Naive thymus-derived CD4-positive, alpha-beta T cell (primary cell): ENCODE measurements at places on chromosomes 7 and 10.

DNA sequence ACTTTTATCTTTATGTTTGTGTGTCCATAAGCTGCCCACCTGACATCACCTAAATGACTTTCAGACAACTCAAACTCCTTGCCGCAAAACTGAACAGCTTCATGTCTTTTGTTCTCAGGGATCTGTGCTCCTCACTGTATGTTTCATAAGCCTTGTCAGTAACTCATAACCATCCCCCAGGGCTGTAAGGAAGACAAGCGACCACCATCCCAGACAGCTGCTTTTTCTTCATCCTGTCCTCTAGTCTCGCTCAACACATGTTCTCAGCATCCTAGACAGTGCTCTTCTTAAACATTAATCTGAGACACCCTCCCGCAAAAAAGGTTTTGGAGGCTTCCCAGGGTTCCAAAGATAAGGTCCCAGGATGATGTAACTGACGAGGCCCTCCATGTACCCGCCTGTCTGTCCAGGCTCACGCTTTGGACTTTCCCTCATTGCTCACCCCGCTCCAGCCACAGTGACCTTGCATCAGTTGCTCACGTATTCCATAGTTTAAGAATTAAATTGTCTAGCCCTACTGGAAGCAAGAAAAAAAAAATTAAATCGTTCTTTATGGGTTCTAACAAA lies 69.8 kb downstream of the MAP3K8 start:
- no peak for DNase-seq

DNA sequence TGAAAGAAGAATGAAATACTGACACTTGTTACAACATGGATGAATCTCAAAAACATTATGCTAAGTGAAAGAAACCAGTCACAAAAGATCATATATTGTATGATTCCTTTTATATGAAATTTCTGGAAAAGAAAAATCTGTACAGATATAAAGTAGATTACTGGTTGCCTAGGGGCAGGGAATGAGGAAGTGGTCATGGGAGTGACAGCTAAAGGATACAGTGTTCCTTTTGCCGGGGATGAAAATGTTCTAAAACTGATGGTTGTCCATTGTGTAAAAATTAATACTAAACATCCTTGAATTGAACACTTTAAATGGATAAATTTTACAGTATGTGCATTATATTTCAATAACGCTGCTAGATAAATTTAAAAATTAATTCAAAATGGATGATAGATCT lies 25.1 kb downstream of the ALOX5 start:
- no peak for DNase-seq

GRCh38 chr10:10865303-10865702 lies 152.4 kb upstream of the CELF2 start:
- no peak for DNase-seq

DNA sequence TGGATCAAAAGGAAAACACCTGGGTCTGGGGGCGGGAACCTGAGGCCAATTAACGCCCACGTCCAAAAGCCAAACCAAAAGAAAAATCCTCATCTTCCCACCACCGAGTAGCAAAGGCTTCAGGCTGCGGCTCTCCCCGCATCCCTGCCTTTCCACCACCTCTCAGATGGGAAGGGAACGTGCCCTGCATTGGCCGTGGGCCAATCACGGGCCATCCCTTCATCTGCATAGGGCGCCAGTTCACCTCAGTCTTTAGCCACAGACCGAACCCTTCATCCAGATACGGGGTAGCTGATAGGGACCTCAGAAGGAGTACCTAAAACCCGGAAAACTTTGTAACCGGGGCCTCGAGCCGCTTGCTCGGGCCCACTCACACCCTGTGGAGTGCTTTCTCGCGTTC lies 626 bp downstream of the PRPF18 start:
- DNase-seq: no peak

DNA sequence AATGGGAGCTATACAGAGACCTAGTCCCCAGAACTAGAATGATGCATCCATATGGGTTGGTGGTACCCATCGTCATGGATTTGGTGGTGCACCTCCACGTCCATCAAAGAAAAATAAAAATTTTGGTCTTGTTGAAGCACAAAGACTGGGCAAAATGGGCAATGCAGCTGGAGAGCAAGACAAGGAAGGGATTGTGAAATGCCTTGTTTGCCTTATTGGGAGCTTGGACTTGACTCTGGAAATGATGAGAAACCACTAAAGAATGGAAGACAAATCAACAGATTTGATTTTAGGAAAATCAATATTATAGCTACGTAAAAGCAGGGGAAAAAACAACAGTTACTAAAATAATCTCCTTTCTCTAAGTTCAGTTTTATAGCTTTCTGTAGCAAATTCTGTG lies 150.9 kb downstream of the CPED1 start:
- DNase-seq: no peak

GRCh38 chr10:81875467-81876252 lies 666 bp downstream of the NRG3 start:
- no peak for DNase-seq

- no peak for DNase-seq
These were observed 644.4 kb downstream of the GRM8 start for GRCh38 chr7:126608339-126608776.

- no peak for DNase-seq
These were observed 4.4 kb upstream of the ABHD11 start for GRCh38 chr7:73742753-73743641.
